ENCODE measurements at places on chromosomes 7 and 10.

GRCh38 chr7:16301291-16301690 is 120.0 kb downstream of the CRPPA start:
- no peak for DNase-seq

DNA sequence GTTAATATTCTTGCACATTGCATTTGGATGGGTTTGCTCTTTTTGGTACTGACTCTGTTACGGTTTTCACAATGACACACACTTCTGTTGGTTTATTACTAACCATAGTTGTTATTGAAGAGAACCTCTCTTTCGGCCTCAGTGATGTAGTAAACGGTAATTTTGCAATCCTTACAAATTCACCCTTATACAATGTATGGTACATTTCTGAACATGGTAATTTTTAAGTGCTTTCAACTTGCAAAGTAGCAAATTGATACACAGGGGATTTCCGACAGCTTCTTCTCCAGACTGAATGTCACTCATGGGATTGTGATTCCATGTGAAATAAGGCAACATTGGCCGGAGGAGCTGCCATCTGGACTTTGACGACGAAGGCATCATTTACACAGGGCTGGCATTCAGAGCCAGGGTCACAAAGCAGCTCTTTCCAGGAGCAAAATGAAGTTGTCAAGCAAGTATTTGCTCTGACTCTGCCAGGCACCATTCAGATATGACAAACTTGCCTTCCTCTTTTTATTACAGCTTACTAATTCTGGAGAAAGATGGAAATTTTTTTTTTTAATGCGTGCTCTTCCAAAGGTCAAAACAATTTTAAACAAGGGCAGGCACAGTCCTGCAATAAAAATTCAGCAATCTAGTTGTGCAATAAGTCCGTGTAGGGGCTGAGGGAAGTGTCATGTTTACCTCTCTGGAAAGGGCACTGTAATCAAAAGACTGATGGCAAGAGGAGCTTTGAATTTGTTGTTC is 711.5 kb upstream of the C7orf33 start:
- DNase-seq, result no peak

- no peak for DNase-seq
Observed at GRCh38 chr7:18320422-18320821, 175.1 kb upstream of the HDAC9 start.

- DNase-seq, result no peak
Observed at GRCh38 chr7:148967602-148968001, 60.7 kb downstream of the PDIA4 start.

- no peak for DNase-seq
Observed at GRCh38 chr7:142548978-142549377, 200.3 kb upstream of the PRSS1 start.

DNA sequence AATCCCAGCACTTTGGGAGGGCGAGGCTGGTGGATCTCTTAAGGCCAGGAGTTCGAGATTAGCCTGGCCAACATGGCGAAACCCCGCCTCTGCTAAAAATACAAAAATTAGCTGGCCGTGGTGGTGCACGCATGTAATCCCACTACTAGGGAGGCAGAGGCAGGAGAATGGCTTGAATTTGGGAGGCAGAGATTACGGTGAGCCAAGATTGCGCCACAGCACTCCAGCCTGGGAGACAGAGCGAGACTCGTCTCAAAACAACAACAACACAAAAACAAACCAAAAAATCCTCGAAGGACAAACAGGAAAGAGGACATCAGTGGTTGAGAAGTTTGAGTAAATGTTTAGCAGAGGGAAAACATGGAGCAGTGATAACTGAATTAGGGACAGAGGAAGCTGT is 52.3 kb upstream of the FAM3C start:
- no peak for DNase-seq

- no peak for DNase-seq
Observed at GRCh38 chr7:32673275-32673983, 178.1 kb downstream of the AVL9 start.

- no peak for DNase-seq
Observed at GRCh38 chr10:97149079-97149531, 36.7 kb downstream of the SLIT1 start.
